ENCODE measurements at places on chromosomes 5 and 9. TPM values are rescaled to one million over a fixed set of nuclear protein-coding genes. Genes with fewer than 3 reads are reported as not detected.

GRCh38 chr9:123925161-123925560, 4.8 kb downstream of the DENND1A start:
- no peak for DNase-seq

GRCh38 chr5:150038547-150038946, 38.0 kb downstream of the HMGXB3 start:
- no peak for DNase-seq

GRCh38 chr5:75012748-75013147, 39.6 kb downstream of the GCNT4 start:
- no peak for DNase-seq

DNA sequence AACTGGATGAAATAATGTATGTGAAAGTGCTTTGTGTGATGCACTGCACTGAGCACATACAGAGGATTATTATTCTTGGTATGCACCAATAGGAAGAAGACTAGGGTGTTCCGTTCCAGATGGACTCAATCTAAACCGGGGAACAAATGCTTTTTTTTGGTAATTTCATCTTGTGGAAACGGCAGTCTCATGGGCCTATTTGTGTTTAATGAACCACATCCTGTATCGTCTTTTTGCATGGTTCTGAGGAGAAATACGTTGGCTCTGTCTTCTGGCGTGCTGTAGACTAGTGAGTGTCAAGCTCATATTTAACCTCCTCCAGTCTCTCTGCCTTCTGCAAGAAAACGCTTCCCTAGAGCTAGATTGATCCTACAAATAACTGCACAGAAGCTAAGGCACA, 30.0 kb downstream of the TRIM32 start:
- no peak for DNase-seq

GRCh38 chr9:75844321-75844720, 46.2 kb upstream of the PCSK5 start:
- DNase-seq: no peak

The ITGA1 gene
- total RNA-seq: 5.7 TPM

The NPM1 gene
- 651 TPM for total RNA-seq

The FAM151B gene
- total RNA-seq: 0.18 TPM

The TMEM252 gene
- total RNA-seq: not detected
